Cortex of kidney (tissue), 1 donor: ENCODE measurements at places on chromosomes 16 and 17.

- DNase-seq: no peak
These were observed 5.3 kb upstream of the HSF5 start for GRCh38 chr17:58493506-58493905.

- no peak for DNase-seq
These were observed 667 bp downstream of the EFCAB13 start for GRCh38 chr17:47324224-47325020.

DNA sequence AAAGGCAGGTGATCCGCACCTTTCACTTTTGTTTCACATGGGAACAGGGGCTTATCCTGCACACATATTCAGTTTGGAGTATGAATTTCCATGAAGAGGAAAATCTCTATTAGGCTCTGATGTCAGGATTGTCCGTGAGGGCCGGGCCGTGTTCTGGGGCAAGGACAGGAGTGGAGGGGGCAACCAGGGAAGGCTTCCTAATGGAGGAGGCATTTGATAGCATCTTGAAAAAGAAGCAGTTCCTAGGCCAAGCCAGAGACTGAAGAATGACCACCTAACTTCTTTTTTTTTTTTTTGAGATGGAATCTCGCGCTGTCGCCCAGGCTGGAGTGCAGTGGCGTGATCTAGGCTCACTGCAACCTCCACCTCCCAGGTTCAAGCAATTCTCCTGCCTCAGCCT is 174.2 kb downstream of the SEC14L1 start:
- no peak for DNase-seq

DNA sequence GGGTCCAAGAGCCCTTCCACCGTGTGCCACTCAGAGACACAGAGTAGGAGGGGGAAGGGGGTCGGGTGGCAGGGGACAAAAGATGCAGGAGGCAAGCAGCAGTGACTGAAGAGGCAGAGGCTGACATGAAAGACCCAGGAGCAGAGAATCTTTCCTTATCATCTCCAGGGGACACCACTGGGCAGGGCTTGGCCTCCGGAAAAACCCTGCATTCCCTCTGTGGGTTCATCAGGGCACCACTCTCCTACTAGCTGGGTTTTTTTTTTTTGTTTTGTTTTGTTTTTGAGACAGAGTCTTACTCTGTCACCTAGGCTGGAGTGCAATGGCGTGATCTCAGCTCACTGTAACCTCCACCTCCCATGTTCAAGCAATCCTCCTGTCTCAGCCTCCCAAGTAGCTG is 2.1 kb upstream of the STX4 start:
- no peak for DNase-seq

DNA sequence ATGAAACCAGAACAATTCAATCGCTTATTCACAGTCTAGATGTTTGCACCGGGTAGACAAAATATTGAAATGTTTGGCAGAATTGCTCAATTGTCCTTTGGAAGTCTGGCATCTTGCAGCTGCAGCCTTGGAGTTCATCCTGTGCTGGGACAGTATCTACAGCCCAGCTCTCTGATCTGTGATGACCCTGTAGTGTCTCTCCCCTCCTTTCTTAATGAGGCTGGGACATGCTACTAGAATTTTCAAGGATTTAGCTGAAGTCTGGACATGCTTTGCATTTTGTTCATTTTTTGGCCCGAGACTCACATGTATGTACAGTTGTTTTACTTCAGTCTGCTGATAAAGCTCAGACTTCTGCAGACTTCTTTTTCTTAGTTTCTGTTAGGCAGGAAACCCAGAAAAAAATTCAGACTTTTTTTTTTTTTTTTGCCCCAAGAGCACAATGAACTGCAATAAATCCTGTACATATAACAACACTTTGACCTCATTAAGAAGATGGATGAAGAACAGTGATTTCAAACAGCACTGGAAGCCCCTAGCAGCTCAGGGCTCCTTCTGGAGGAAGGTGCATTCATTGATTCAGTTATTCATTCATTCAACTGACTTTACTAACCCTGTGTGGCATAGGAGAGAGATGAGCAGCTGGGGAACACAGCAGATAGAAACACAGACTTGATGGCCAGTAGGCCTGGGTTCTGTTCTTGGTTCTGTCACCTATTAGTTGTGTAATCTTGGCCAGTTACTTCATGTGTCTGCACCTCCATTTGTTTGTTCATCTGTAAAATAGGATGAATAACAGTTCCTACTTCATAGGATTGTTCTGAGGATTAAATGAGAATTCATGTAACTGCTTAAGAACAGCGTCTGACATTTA is 210.0 kb downstream of the MAP2K4 start:
- no peak for DNase-seq

- DNase-seq: no peak
These were observed 220.6 kb downstream of the HS3ST4 start for GRCh38 chr16:25912321-25912720.

DNA sequence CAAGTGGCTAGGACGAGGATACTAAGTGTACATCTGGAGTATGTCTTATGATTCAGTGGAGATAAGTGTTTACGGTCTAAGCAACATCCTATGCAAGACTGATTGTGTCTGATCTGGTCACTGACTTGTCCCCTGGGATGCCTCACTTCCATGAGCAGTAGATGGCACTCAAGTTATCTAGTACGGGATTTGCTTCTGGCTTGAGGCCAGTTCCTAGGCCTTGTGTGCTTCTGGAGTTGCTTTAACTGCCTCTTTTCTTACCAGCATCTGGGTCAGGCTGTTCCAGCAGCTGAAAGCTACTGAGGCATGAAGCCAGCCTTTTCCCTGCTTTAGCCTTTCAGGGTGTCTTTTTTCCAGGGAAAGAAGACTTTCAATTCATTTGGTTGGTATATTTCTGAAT is 23.0 kb downstream of the SUPT6H start:
- DNase-seq: no peak

- DNase-seq: no peak
These were observed 121.7 kb downstream of the MYO1D start for GRCh38 chr17:32755045-32755805.

GRCh38 chr16:10868596-10869469 is 8.2 kb upstream of the CIITA start:
- DNase-seq: no peak

GRCh38 chr17:67270416-67270815 is 25.4 kb upstream of the HELZ start:
- DNase-seq: no peak

- DNase-seq: no peak
These were observed 12.1 kb downstream of the HSD3B7 start for GRCh38 chr16:30996985-30997724.

- no peak for DNase-seq
These were observed 14.5 kb downstream of the MSI2 start for GRCh38 chr17:57270801-57271245.

GRCh38 chr16:86041807-86042206 is 142.8 kb downstream of the IRF8 start:
- DNase-seq: no peak

GRCh38 chr16:89017543-89018281 is 40.7 kb upstream of the CBFA2T3 start:
- no peak for DNase-seq

- no peak for DNase-seq
These were observed 47.9 kb downstream of the TOM1L2 start for GRCh38 chr17:17924131-17924856.

DNA sequence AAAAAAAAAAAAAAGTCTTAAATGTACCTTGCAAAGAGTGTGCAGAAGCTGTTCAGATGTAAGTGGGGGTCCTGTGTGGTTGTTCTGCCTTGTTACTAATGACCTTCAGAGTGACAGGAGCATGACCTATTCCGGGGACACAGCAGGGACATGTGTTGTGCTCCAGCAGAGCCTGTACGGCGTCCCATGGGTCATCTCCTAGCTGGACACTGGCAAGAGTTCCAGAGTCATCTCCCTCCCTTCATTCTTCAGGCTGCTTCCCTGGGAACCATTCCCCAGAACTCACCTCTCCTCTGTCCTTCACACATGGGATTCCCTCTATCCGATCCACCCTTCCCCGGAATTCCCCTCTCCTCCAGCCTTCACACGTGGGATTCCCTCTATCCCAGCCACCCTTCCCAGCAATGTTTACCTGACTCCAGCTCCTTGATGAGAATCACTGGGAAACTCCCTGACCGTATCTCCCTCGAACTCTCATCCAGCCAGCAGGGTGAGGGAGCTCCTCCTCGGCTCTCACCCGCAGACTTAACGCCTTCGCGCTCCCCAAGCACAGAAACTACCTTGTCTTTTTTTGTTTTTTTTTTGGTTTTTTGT is 85.8 kb downstream of the MRM3 start:
- DNase-seq: no peak

DNA sequence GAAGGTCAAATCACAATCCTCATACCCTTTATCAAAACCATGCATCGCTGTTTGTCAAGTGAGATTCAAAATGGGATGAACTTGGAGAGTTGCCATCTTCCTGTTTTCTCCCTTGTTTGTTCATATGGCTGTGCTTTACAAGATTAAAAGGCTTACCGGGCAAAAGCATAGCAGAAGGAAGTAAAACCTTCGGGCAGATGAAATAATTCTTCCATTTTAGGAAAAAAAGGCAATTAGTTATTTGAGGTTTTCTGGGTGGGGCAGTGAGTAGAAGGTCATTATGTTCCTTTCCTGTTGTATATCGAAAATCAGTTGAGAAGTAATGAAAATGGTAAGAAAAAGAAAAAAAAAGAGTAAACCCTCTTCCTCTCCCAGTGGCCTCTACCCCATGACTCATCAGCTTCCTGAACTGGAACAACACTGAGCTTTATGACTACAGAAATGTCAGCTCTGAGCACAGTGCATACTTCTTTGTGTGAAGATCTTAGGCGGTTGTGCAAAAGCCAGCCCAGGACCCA is 369.2 kb downstream of the CDH13 start:
- DNase-seq: no peak

DNA sequence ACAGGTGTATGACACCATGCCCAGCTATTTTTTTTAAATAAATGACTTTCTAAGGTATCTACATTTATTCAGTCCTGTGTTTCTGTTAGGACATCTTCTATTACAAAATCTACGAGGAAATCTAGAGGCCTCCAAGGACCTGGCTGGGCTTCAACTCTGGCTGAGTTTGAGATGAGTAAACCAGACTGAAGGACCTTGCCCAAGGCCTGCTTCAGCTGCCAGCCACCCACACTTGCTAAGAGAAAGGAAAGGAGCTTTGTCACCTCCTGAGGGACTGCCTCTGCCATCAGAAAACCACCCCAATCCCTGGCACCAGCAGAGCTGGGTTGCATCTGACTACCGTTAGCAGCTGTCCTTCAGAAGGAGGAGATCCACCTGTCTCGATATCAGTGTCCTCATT is 1.3 kb upstream of the MYO1D start:
- DNase-seq: no peak
